Right ventricle myocardium superior (tissue), 1 donor: ENCODE measurements at places on chromosomes 13 and 19.
A peak's percentile ranks its signal among the peaks of the same experiment; 100 is the strongest.

GRCh38 chr19:48991873-48992580, 1.1 kb downstream of the GYS1 start:
- DNase-seq, result peak; percentile 69

DNA sequence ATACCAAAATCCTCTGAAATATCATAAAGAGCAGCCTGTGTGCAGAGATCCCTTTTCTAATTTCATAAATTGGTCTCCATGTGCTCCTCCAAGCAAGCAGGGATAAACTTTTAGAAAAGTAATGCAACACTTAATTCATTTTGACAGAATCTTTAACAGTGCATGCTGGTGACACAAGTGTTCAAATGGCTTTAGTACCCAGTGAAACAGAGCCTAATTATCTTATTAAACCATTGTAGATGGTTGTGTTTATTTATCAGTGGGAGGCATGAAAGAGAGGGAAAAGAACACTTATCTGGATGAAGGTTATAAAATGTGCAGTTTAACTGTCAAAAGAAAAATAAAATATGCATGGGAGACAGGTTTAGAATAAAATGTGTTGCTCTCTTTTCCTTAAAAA, 945.0 kb upstream of the PCDH20 start:
- DNase-seq, result no peak

DNA sequence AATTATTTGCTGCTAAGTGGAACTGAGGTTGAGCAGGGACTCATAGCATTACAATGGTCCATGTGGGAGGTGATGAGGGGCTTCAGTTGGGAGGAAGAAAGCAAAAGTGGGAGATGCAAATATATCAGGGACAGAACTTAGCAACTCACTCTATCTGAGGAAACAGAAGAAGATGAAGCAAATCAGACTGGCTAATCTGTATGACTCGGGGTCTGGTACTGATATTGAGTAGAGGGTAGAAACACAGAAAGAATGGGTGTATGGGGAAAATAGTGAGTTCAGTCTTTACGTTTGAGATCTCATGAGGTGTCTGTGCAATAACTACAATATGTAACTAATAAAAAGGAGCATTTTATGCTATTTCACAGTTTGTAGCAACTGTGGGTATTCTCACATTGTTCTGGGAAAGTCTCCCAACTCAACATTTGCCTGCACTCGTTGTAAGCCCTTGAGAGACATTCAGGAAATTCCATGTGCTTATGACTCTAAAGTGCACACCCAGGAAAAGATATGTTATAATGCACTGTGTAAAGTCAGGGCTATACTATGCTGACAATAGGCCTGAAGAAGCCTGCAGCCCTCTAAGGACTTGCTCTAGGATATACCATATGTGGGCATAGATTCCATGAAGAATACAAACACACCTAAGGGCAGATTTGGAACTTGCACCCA, 183.5 kb downstream of the SPRY2 start:
- no peak for DNase-seq

DNA sequence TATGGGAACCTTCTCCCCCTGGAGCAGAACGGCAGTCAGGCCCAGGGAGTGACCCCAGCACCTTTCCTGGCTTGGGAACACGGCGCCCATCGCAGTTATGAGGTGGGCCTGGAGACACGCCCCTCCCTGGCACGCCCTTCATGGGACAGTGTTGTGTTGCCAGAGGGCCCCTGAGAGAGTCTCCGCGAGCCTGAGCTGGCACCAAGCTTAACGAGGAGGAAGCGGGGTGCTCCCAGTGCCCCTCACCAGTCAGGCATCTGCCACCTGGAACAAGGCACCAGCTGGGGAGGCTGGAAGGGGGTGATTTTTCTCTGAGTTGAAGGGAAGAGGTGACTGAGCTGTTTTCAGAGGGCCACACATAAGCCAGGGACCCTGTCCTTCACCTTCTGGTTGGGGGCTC, 180.6 kb downstream of the KDM4B start:
- DNase-seq, result peak; percentile 27

- DNase-seq, result no peak
Observed at GRCh38 chr19:39190768-39191167, 6.0 kb upstream of the NCCRP1 start.

DNA sequence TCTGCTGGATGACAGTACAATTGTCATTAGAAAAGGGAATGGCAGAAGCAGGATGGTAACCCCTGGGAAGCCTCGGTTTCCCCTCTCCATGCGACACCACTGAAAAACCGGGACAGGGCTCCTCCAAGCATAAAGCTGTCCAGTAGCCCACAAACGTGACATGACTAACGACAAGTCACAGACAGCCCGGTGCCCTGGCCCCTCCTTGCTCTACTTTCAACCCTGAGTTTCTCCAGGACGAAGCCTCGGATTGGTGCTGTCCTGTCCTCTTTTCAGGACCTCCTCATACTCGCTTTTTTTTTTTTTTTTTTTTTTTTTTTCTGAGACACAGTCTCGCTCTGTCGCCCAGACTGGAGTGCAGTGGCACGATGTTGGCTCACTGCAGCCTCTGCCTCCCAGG, 16.3 kb downstream of the DPP9 start:
- no peak for DNase-seq

GRCh38 chr13:75641026-75641425, 4.9 kb downstream of the LMO7 start:
- no peak for DNase-seq

DNA sequence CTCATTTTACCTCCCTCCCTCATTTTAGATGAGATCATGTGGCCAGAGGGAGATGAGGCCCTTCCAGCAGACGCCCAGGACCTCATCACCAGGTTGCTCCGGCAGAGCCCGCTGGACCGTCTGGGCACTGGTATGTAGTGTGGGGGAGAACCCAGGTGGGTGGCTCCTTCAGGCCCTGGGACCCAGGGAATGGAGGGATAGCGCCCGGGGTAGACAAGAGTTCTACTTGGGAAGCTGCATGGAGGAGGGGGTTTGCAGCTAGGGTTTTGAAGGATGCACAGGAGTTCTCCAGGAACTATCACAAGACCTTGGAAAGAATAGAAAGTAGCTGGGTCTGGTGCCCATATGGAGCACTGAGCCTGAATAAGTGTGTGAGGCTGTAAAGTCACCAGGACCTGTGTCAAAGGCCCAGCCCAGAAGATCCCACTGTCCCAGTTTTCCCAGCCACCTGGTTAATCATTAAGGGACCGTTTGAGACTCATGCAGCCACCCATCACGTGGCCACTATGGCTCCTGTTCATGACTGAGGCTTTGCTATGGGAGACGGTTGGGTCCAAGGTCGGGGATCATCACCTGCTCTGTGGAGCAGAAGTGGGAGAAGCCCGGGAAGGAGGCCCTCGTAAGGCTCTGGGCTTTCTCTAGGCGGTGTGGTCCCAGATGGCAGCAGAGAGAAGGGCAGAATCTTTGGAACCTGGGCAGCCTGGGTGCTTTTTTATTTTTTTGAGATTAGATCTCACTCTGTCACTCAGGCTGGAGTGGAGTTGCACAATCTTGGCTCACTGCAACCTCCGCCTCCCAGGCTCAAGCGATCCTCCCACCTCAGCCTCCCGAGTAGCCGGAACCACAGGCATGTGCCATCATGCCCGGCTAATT, 17.0 kb upstream of the PIK3R2 start:
- DNase-seq, result no peak

DNA sequence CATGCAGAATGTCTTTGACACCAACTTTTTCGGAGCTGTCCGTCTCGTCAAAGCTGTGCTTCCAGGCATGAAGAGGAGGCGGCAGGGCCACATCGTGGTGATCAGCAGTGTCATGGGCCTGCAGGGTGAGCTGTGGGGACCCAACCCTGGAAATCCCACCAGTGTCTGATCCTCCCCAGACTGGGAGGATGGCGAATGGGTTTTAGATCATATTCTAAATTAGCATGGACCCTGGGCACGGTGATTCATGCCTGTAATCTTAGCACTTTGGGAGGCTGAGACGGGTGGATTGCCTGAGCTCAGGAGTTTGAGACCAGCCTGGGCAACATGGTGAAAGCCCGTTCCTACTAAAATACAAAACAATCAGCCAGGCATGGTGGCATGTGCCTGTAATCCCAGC, 5.5 kb downstream of the RDH8 start:
- DNase-seq, result no peak

DNA sequence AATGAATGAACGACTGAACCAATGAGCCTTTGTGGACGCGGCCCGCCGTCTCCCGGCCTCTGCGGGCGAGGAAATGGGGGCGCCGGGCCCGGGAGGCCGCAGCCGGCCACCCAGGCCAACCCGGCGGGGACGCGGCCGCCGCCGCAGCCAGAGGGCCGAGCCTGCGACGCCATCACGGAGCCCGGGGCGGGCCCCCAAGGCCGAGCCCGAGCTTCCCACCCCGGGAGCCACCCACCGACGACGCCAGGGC, 216 bp downstream of the SUGP2 start:
- no peak for DNase-seq

GRCh38 chr19:5154129-5154798, 185.4 kb downstream of the KDM4B start:
- peak; percentile 47 for DNase-seq

- no peak for DNase-seq
Observed at GRCh38 chr19:44163789-44164188, 1.1 kb upstream of the ZNF226 start.

DNA sequence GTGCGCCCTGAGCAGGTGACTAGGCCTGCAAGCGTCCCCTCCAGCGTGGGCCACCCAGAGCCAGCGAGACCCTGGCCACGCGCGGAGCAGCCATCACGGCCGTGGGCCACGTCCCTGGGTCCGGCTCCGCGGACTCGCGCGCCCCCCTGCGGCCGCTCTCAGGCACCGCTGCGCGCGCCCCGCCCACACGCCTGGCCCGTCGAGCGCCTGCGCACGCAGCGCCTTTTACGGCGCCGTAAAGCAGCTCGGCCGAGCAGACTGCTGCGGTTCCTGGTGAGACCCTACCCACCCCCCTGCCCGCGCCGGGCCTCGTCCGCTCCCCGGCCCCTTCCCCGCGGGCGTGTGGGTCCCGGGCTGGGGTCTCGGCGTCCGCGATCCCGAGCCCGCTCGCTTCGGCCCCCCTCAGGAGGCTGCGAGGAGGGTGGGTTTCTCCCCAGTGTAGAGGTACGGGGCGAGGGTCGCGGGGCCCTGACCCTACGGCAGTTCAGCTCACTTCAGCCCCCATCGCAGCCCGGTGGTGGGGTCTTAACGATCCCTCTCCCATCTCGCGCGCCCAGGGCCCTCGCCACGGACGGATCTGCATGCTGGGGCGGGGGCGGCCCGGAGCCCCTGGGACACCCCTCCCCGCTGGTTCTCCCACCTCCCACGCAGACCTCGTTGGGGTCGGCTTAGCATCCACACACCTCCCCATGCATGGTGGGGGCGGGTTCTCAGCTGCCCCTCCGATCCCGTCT, at the start of gene TRAPPC5:
Gene TRAPPC5, plus strand, starts transcription at position 228 of the 734 bp plus-strand sequence. CDS start 1,421 bp downstream, outside the sequence.
- peak; percentile 94 for DNase-seq

- no peak for DNase-seq
Observed at GRCh38 chr19:55479045-55479444, 2.6 kb downstream of the ZNF628 start.

- no peak for DNase-seq
Observed at GRCh38 chr13:108895220-108895704, 265.9 kb downstream of the MYO16 start.

- no peak for DNase-seq
Observed at GRCh38 chr19:14576363-14576762, 4.5 kb upstream of the NDUFB7 start.

GRCh38 chr19:39413911-39414608, 1.6 kb downstream of the PLEKHG2 start:
- peak; percentile 60 for DNase-seq

GRCh38 chr19:39483141-39483540, 2.5 kb downstream of the TIMM50 start:
- no peak for DNase-seq

- peak; percentile 80 for DNase-seq
Observed at GRCh38 chr19:27793128-27793643, 1419.8 kb downstream of the UQCRFS1 start.

DNA sequence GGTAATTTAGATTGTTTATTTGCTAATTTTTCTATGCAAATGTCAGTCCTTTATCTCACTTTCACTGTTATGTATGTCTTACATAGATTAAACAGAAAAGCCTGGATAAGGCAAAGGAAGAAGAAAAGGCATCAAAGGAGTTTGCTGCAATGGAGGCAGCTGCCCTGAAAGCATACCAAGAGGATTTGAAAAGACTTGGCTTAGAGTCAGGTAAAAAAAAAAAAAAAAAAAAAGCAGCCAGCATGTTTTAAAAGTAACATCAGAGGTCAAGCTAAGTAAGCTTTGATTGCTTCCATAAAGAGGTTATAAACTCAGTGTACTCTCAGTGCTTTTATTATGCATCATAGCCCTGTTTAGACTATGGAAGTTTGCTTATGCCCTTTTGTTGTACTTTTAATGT, 3.8 kb downstream of the WBP4 start:
- DNase-seq, result no peak

DNA sequence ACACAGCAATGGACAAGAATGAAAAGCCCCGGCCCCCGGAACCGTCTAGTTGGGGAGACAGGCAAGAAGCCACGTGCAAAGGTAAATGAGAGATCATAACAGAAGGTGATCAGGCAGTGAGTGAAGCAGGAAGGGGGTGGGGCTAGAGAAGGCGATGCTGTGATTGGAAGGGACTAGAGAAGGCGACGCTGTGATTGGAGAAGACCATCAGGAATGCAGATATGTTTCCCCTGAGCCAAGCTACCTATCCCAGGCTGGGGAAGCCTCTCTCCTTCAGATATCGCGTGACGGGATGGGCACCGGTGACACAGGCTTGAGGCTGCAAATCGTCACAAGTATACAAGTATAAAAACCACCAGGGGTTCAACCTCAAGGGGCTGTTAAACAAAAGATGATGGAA, 21.8 kb downstream of the DCAF15 start:
- no peak for DNase-seq

DNA sequence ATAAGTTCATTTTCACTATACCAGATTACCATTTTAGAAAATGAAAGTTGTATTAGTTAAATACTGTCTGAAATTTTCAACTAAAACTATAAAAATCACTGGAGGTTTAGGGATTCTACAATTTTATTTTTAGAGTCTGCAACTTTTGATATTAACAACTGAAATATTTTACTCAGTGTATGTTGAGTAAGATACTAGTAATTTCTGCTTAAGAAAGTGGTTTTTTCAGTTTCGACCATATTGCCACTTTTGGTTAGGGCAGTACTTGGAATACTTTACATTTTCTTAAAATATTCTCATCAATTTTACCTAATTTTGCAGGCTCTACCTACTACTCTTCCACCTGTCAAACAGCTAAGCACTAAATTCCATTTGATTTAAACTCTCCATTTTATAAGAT, 59.6 kb downstream of the KCNRG start:
- no peak for DNase-seq

GRCh38 chr19:4580021-4580901, 20.8 kb upstream of the SEMA6B start:
- DNase-seq, result no peak

DNA sequence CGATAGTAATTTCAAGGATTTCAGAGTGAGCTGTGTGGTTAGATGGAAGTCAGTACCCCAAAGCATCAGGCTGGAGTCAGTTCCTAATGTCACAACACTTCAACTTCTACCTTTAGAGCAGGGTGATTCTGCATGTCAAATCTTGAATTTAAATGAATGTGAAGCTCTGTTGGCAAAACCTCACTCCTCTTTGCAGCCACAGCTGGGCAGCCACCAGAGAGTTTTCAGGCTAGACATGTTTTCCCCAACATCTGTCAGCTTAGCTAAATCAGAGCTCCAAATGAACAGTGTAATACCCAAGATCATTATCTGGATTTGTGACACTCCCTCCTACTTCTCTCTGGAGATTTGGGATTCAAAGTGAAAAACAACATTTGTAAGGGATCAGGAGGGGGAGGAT, 33.7 kb upstream of the OLFM4 start:
- no peak for DNase-seq

- DNase-seq, result no peak
Observed at GRCh38 chr19:35290381-35291127, 1.4 kb upstream of the MAG start.
